ENCODE measurements at places on chromosomes 5 and 9. TPM values are rescaled to one million over a fixed set of nuclear protein-coding genes. Genes with fewer than 3 reads are reported as not detected.
A peak's percentile ranks its signal among the peaks of the same experiment; 100 is the strongest.

DNA sequence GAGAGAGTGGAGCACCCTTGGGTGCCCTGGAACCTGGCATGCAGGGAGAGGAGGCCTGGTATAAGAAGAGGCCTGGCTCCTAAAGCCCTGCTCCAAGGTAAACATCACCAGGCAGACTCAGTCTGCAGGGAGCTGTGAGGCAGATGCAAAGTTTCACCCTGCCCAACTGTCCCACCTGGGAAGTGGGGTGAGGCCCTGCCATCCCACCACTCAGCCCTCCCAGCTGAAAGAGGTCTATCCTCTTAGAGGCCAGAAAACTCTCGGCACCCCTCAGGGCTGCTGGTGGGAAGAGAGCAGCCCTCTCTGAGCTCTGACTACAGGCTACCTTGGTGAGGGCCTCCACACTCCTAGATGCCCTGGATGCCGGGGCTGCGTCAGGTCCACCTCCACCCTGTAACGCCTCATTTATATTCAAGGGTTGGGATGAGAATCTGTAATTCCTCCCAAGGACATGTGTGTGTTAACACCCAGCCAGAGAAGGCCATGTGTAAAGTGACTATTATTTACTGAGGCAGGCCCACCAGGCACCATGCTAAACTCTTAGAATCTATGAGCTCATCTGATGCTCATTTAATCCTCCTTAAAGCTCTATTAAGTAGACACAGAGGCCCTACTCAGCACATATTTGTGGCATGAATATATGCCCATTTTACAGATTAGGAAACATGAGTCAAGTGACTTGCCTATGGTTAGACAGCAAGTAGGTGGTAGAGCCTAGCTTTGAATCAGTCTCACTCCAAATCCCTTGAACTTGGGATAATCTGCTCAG lies 205.9 kb downstream of the FSTL4 start:
- DNase-seq: no peak
- H3K36me3 ChIP-seq: no peaks in the 10 kb centered on the region
- no peak overlapping the region for H3K4me3 ChIP-seq
- H3K27ac ChIP-seq: no peak overlapping the region
- H3K4me1 ChIP-seq: no peaks in the 10 kb centered on the region

GRCh38 chr9:78103971-78104433 lies 72.4 kb upstream of the GNAQ start:
- peak; percentile 38 for DNase-seq
- H3K4me1 ChIP-seq: peaks cover 7% of the 10 kb centered on the region
- H3K27ac ChIP-seq: no peak overlapping the region
- H3K4me3 ChIP-seq: no peak overlapping the region
- H3K36me3 ChIP-seq: no peaks in the 10 kb centered on the region
- H3K27me3 ChIP-seq: no peaks in the 10 kb centered on the region

GRCh38 chr5:160458806-160459800 lies 37.4 kb downstream of the PTTG1 start:
- DNase-seq: no peak
- H3K27me3 ChIP-seq: no peaks in the 10 kb centered on the region
- no peaks in the 10 kb centered on the region for H3K36me3 ChIP-seq
- H3K4me3 ChIP-seq: no peak overlapping the region
- H3K27ac ChIP-seq: no peak overlapping the region

DNA sequence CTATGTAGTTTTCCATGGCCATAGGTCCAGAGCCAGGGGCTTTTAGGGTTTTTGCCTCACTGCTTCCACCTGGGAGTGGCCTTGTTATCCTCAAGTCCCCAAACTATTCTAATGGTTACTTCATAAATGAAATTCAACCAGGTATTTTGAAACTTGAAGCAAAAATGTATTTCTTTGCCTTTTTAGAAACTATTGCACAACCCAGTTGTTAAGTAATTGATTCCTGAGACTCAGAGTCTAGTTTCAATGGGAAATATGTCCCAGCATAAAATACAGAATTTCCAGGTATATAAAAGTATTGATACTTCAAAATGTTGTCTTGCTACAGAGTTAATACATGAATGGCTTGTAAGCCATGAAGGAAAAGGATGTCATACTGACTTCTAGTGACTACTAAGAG lies 456.2 kb upstream of the DAB2 start:
- H3K4me3 ChIP-seq: no peak overlapping the region
- H3K27ac ChIP-seq: no peak overlapping the region
- H3K36me3 ChIP-seq: no peaks in the 10 kb centered on the region
- no peak for DNase-seq
- no peaks in the 10 kb centered on the region for H3K27me3 ChIP-seq
- H3K4me1 ChIP-seq: no peaks in the 10 kb centered on the region

- no peak overlapping the region for H3K27ac ChIP-seq
- H3K4me3 ChIP-seq: no peak overlapping the region
- H3K36me3 ChIP-seq: no peaks in the 10 kb centered on the region
- peaks cover 12% of the 10 kb centered on the region for H3K4me1 ChIP-seq
These were observed 23.4 kb downstream of the SPAAR start for GRCh38 chr9:35932735-35933134.

- no peak overlapping the region for H3K4me3 ChIP-seq
- no peak for DNase-seq
- no peaks in the 10 kb centered on the region for H3K36me3 ChIP-seq
- H3K27me3 ChIP-seq: no peaks in the 10 kb centered on the region
These were observed 35.0 kb upstream of the ARAP3 start for GRCh38 chr5:141717043-141717442.

DNA sequence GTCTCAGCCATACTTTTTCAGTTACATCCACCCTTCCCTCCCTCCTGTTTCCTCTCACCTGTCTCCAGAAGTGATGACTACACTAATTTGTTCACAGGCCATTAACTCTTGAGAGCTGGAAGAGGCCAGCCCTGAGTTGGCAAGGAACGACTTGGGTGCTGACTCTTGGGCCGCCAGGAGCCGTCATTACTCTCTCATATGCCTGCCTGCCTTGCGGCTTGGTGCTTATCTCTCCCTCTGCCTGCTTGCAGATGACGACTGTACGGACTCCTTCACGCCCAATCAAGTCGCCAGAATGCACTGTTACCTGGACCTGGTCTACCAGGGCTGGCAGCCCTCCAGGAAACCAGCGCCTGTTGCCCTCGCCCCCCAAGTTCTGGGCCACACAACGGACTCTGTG lies 66.1 kb downstream of the PAPPA start:
- no peak for DNase-seq
- H3K4me3 ChIP-seq: no peak overlapping the region
- H3K4me1 ChIP-seq: no peaks in the 10 kb centered on the region
- no peaks in the 10 kb centered on the region for H3K36me3 ChIP-seq
- H3K27me3 ChIP-seq: no peaks in the 10 kb centered on the region

- H3K27ac ChIP-seq: no peak overlapping the region
- H3K27me3 ChIP-seq: no peaks in the 10 kb centered on the region
These were observed 61.1 kb downstream of the BARX1 start for GRCh38 chr9:93893899-93894690.

GRCh38 chr9:128022886-128023285 lies 42.1 kb upstream of the EEIG1 start:
- no peaks in the 10 kb centered on the region for H3K36me3 ChIP-seq
- H3K27me3 ChIP-seq: no peaks in the 10 kb centered on the region
- no peak overlapping the region for H3K4me3 ChIP-seq
- no peak for DNase-seq
- H3K4me1 ChIP-seq: peaks cover 65% of the 10 kb centered on the region
- peak overlapping the region; percentile 96 for H3K27ac ChIP-seq

- H3K4me1 ChIP-seq: peaks cover 78% of the 10 kb centered on the region
- no peak overlapping the region for H3K4me3 ChIP-seq
- no peak for DNase-seq
- H3K27me3 ChIP-seq: no peaks in the 10 kb centered on the region
- H3K36me3 ChIP-seq: no peaks in the 10 kb centered on the region
- H3K27ac ChIP-seq: no peak overlapping the region
These were observed 6.5 kb downstream of the STOM start for GRCh38 chr9:121363622-121363961.

- H3K4me1 ChIP-seq: no peaks in the 10 kb centered on the region
- no peak overlapping the region for H3K27ac ChIP-seq
- H3K36me3 ChIP-seq: no peaks in the 10 kb centered on the region
- DNase-seq: no peak
- no peak overlapping the region for H3K4me3 ChIP-seq
These were observed 72.0 kb upstream of the C9orf72 start for GRCh38 chr9:27645161-27645840.

GRCh38 chr5:88776692-88777091 lies 106.3 kb downstream of the MEF2C start:
- H3K4me1 ChIP-seq: no peaks in the 10 kb centered on the region
- no peaks in the 10 kb centered on the region for H3K27me3 ChIP-seq
- no peaks in the 10 kb centered on the region for H3K36me3 ChIP-seq
- DNase-seq: no peak
- no peak overlapping the region for H3K4me3 ChIP-seq
- H3K27ac ChIP-seq: no peak overlapping the region

- no peaks in the 10 kb centered on the region for H3K4me1 ChIP-seq
- no peak overlapping the region for H3K4me3 ChIP-seq
- peaks cover 18% of the 10 kb centered on the region for H3K36me3 ChIP-seq
- DNase-seq: no peak
- H3K27ac ChIP-seq: no peak overlapping the region
- H3K27me3 ChIP-seq: no peaks in the 10 kb centered on the region
These were observed 95.1 kb downstream of the TTC39B start for GRCh38 chr9:15211815-15212495.

DNA sequence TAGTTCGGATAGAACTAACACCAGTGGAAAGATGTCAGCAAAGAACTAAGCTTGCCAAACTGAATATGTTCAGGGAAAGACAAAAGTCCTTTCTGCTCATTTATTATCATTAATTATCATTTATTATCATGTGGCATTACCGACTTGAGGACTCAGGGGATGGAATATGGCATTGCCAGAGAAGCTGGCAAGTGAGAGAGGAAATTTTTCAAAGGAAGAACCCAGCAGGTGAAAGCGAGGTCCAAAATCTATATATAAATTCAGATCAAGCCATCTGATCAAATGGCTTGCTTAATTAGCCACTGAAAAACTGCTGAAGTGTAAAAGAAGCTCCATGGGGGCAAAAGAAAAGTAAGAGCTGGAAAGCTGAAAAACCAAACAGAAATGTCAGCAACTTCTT lies 1049.6 kb upstream of the SEMA6A start:
- no peak overlapping the region for H3K27ac ChIP-seq
- no peaks in the 10 kb centered on the region for H3K4me1 ChIP-seq
- DNase-seq: no peak
- H3K27me3 ChIP-seq: no peaks in the 10 kb centered on the region

DNA sequence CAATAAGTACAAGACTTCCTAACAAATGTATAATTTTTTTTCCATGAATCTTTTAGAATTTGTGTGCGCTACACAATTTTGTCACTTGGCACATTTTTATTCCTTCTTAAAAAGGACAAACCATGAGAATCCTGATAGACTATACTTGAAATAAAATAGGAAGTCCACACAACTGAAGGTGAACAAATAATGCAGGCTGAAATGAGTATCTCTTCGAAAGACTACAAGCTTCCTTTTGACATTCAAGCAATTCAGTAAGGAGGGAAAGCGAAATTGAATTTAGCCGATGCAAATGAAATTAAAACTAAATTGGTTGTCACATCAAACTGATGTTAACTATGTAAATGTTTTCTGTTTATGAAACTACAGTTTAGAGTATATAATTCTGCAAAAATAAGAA lies 374.4 kb upstream of the CCNH start:
- no peak for DNase-seq
- H3K27me3 ChIP-seq: no peaks in the 10 kb centered on the region
- H3K4me3 ChIP-seq: no peak overlapping the region
- H3K36me3 ChIP-seq: no peaks in the 10 kb centered on the region
- H3K27ac ChIP-seq: no peak overlapping the region
- H3K4me1 ChIP-seq: no peaks in the 10 kb centered on the region

DNA sequence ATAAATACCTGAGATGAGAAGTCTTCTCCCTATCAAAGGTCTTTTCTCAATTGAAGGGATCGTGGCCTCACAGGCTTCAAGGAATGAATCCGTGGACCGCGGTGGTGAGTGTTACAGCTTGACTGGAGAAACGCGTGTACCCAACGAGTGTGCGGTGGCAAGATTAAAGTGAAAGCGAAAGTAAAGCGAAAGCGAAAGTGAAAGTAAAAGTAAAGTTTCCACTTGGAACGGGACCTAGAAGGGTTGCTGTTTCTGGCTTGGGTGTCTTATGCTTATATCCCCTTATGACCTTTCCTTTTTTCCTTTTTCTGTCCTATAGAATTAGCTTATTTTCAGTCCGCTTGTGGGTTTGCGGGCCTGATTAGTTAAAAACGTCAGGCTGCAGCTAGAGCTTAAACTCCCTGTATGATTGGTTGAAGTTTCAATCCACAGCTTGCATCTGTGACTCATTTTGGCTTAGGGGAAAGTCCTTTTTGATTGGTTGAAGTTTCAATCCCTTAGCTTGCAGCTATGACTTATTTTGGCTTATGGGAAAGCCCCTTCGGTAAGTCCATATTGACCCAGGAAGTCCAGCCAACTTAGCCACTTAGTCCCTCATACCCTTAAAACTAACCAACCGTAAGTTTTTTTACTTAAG lies 924.3 kb upstream of the CDH10 start:
- H3K27ac ChIP-seq: no peak overlapping the region
- DNase-seq: no peak
- no peaks in the 10 kb centered on the region for H3K4me1 ChIP-seq

DNA sequence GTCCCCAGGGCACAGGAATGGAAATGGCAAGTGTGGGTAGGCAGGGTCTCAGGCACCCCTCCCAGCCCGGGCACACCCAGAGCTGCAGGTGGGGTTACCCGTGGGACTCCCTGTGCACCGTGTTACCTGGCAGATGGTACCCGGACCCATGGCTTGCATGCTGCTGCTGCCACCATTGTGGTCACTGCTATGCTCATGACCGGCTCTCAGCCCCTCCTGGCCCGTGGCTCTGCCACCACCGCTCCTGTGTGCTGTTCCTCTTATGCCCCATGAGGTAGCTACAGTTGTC lies 21.7 kb upstream of the HMCN2 start:
- no peak overlapping the region for H3K27ac ChIP-seq
- H3K4me3 ChIP-seq: no peak overlapping the region
- no peaks in the 10 kb centered on the region for H3K36me3 ChIP-seq
- no peaks in the 10 kb centered on the region for H3K27me3 ChIP-seq

DNA sequence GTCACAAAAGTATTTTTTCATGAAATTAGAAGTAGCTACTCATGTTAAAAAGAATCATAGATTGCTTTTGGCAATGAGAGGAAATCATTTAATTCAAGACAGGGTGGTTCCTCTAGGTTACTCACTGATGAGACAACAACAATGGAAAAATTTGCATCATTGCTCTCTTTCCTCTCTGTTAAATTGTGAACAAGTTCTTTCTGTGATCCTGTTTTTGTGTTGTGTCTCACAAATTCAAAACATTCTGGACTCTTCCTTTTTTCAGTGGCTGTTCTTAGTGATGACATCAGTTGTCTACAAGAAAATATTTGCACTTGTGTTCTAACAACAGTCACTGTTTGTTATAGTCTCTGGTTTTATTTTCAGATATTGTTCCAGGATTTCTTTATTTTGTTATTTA lies 95.3 kb downstream of the XRCC4 start:
- H3K27me3 ChIP-seq: no peaks in the 10 kb centered on the region
- H3K27ac ChIP-seq: no peak overlapping the region
- H3K4me3 ChIP-seq: no peak overlapping the region
- no peaks in the 10 kb centered on the region for H3K36me3 ChIP-seq

TESK1 gene
- total RNA-seq: 32.9 TPM

PTPRD gene
- total RNA-seq: 0.71 TPM

FAM78A gene
- total RNA-seq: 107 TPM

ARID3C gene
- total RNA-seq: not detected

NME5 gene
- not detected for total RNA-seq

PCDHB8 gene
- not detected for total RNA-seq

ZNF366 gene
- total RNA-seq: 0.11 TPM

CDX1 gene
- not detected for total RNA-seq

CENPH gene
- 24.3 TPM for total RNA-seq

PNPLA7 gene
- 28.2 TPM for total RNA-seq

All from naive thymus-derived CD4-positive, alpha-beta T cell (primary cell).